ENCODE measurements at places on chromosomes 16 and 17.
A peak's percentile ranks its signal among the peaks of the same experiment; 100 is the strongest.

DNA sequence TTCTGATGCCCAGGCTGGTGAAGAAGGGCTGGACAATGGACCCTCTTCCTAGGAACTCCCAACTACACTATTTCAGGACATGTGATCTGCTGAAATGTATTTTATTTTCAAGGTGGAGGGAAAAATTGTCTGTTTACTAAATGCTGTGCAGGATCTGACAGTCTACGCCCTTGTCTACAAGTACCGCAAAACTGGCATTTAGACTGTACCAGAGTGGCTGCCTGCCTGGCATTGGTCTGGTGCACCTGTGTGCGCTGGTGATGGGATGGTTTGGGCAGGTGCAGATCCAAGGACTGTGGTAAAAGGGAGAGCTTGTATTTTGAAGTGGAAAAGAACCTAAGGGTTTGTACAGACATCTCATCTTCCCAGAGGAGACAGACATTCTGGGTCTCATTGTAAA, 79.7 kb downstream of the AIPL1 start:
- no peak for DNase-seq

DNA sequence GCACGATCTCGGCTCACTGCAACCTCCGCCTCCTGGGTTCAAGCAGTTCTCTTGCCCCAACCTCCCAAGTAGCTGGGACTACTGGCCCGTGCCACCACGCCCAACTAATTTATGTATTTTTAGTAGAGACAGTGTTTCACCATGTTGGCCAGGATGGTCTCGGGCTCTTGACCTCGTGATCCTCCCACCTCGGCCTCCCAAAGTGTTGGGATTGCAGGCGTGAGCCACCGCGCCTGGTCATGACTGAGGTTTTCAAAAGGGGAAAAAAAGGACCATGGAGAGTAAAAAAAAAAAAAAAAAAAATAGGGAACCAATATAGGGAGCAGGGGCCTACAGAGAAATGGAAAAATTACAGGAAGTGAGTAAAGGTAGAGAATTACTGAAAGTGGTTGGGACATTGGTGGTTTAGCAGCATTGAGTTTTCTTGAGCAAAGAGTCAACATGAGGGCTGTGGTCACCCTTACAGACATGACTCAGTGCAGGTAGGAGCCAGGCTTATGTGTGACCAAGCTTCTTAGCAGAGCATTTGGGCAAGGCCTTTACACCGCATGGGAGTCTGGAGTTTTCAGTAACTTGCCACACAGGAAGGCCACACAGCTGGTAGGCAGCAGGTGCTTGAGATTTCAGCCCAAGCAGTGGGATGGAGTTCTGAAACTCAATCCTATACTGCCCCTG, 447.3 kb downstream of the HS3ST3B1 start:
- DNase-seq, result no peak

DNA sequence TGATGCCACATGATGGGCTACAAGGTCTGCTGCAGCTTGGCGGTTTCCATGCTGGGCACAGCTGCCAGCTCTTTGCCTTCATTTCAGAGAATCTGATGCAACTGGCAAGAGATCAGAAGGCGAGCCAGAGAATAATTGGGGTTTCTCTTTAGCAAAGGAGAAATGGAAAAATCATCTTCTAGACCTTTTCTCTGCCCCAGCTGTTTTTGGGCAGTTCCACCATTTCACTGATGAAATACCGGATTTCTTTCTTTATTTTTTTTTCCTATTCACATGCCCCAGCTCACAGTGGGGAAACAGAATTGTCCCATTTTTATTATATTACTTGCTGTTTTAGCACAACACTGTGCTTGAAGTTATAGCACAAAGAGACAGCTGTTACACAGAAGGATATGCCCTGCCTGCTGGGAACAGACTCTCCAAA, 439.3 kb upstream of the GOT2 start:
- DNase-seq, result no peak

DNA sequence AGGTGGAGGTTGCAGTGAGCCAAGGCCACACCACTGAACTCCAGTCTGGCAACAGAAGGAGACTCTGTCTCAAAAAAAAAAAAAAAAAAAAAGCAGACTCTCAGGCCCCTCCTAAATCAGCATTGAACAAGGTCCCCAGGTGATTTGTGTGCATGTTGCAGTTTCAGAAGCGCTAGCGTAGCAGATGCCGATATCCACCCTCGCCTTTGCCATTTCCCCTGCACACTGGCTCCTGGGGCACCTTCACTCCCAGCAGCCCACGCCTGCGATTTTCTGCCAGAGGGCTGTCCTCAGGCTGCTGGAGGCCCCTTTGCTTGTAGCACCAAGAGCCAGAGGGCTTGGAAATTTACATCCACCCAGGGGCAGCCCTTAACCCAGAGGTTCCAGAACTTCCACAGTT, 95.6 kb downstream of the WSCD1 start:
- DNase-seq, result no peak

GRCh38 chr17:2776589-2777241, 19.5 kb upstream of the RAP1GAP2 start:
- DNase-seq, result peak; percentile 99

DNA sequence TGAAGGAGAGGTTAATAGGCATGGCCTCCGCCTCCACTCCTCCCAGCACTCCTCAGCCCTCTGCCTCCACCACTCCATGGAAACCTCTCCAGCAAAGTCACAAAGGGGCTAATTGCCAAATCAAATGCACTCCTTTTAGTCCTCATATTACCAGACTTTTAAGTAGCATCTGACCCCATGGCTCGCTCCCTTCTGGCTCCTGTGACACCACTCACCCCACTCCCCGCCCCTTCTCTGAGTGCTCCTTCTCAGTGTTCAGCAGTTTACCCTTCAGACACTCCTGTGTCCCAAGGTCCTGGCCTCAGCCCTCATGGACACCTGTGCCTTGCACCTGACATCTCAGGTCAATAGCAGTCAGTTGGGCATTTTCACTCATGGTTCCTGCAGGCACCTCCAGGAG, 243.5 kb upstream of the CCL2 start:
- no peak for DNase-seq

DNA sequence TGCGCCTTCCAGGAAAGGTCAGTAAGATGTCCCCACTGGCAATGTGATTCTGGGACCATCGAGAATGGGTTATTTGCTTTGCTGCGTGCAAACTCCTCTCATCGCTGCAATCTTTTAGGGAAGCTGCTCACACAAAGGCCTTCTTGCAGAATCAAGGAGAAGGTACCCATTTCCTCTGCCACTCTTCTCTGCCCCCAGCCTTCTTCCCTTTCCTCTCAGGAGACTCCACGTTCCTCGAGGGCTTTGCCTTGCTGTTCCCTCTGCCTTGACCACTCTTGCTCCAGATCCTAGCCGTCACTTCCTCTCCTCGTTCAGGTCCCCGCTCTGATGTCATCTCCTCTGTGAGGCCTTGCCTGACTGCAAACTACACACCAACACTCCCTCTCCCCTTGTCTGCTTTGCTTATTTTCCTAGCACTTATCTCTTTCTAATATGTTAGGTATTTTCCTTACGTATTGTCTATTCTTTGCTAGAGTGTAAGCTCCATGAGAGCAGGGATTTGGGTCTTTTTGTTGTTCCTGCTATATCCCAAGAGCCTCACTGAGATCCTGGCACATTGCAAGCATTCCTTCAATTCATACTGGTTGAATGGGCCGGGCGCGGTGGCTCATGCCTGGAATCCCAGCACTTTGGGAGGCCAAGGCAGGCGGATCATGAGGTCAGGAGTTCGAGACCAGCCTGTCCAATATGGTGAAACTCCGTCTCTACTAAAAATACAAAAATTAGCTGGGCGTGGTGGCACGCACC, 5.3 kb upstream of the CRK start:
- DNase-seq, result no peak

- peak; percentile 84 for DNase-seq
Observed at GRCh38 chr16:88844419-88845036, 12.2 kb downstream of the GALNS start.

DNA sequence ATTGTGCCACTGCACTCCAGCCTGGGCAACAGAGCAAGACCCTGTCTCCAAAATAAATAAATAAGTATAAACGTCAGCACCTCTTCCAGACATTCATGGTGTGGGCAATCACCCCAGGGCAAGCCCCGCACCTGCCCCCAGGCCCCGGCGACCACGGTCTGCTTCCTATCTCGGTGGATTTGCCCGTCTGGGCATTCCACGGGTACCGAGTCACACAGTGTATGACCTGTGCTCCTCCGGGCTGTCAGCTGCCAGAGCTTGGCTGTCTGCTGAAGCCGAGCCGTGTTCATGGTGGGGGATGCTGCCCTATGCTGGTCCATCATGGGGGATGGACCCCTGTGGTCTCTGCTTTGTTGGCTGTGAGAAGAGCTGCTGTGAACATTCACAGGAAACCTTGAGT, 15.4 kb downstream of the CYBC1 start:
- DNase-seq, result no peak

DNA sequence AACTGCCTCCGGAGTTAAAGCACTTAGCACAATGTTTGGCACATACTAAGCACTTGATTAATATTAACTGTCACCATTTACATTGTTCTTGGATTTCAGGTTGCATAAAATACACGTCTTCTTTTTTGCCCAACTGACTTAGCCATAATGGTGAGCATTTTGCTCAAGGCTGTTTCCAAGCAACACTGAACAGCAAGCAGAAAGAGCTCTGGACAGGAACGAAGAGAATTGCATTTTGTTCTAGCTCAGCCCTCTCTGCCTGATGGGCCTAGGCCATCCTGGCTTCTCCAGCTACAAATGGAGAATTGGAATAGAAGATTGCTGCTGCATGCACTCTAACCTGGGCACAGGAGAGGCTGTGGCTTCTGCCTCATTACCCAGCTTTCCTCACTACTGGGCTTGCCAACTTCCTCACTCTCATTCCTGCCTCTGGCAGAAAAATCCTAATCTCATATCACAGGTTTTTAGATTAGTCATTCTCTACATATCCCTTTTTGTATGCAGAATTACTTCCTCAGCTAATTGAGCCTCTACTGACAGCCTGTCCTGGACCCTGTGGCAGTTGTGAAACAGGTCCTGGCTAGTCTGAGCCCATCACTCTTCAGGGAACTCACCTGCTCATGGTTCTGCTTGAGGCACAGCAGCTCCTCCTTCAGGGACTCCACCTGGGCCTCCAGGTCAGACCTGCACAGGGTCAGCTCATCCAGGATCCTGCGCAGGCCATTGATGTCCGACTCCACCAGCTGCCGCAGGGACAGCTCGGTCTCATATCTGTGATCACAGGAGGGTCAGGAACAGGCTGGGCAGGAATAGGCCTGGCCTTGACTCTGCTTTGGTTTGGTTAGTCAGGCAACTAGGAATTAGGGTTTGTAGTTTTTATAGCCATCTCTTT, 2.5 kb downstream of the KRT33A start:
- no peak for DNase-seq

- DNase-seq, result peak; percentile 67
Observed at GRCh38 chr17:2719861-2720260, 8.3 kb upstream of the CLUH start.

- peak; percentile 93 for DNase-seq
Observed at GRCh38 chr16:57479205-57479975, 6.9 kb downstream of the DOK4 start.

- DNase-seq, result peak; percentile 66
Observed at GRCh38 chr16:77223184-77223583, 24.0 kb downstream of the SYCE1L start.

- no peak for DNase-seq
Observed at GRCh38 chr17:43528319-43528987, 17.7 kb downstream of the ETV4 start.

DNA sequence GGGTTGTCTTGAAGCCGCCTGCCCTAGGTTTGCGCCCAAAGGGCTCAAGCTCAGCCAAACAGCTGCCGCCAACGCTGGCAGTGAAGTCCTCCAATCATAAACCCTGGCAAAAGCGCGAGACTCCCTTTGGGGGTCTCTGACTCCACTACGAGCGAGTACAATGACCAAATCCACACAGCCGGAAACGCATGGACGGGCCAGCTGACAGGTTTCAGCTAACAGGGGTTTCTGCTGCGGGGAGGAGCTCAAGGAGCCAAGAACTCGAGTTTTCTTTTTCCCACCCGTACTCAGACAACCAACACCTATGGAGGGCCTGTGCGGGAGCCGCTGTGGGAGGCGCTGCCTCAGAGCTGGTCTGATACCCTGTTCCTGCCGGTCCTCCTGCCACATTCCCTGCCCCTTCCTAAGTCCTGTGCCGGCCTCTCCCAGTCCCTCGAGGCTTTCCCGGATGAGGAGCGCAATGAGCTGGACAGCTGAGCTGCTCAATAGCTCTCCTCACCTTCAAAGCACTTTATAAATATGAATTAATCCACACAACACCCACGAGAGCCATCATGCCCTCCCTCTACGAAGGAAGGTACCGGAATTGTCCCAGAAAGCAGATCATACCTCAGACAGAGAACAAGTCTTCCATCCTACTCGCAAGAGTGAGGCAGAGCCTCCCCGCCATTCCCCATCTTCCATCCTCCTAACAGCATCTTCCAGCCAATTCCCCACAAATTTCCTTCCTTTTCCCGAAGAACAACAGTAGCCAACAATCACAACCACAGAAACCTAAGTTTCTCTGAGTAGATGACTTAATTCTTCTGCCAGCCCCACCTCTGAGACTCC, 6.1 kb downstream of the ABR start:
- no peak for DNase-seq

GRCh38 chr16:17084130-17084529, 386.6 kb downstream of the XYLT1 start:
- DNase-seq, result no peak

GRCh38 chr16:20323591-20324117, 3.7 kb downstream of the GP2 start:
- no peak for DNase-seq
